WTC11 (cell line): ENCODE measurements at places on chromosomes 1 and 21.

GRCh38 chr1:87785386-87785785 is 456.7 kb downstream of the LMO4 start:
- no peak overlapping the region for H3K27ac ChIP-seq
- H3K36me3 ChIP-seq = no peaks in the 10 kb centered on the region
- no peak for DNase-seq
- peaks cover 22% of the 10 kb centered on the region for H3K4me1 ChIP-seq
- H3K4me3 ChIP-seq = no peak overlapping the region
- no peaks in the 10 kb centered on the region for H3K27me3 ChIP-seq

GRCh38 chr1:167387251-167387910 is 130.9 kb downstream of the CD247 start:
- H3K27me3 ChIP-seq = no peaks in the 10 kb centered on the region
- H3K36me3 ChIP-seq = peaks cover 39% of the 10 kb centered on the region
- no peak overlapping the region for H3K4me3 ChIP-seq
- DNase-seq = no peak
- H3K27ac ChIP-seq = no peak overlapping the region; the same call in 1 of the 2 replicates
- H3K4me1 ChIP-seq = no peaks in the 10 kb centered on the region

DNA sequence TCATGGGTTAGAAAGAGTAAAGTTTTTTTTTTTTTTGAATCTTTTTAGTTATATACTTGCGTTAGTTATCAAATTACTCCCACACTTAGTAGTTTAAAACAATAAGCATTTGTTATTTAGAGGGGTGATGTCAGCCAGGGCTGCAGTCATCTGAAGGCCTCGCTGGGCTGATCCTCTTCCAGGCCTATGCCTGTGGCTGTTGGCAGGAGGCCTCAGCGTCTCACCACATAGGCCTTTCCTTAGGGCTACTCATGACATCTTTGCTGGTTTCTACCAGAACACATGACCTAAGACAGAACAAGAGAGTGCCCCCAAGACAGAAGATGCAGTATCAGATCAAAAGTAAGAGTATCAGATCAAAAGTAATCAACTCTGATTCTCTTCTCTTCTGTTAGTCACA is 167.4 kb downstream of the HHAT start:
- no peak for DNase-seq
- H3K36me3 ChIP-seq = no peaks in the 10 kb centered on the region
- no peak overlapping the region for H3K27ac ChIP-seq
- H3K4me1 ChIP-seq = peaks cover 2% of the 10 kb centered on the region; the same call in 1 of the 2 replicates
- no peaks in the 10 kb centered on the region; the same call in 1 of the 2 replicates for H3K27me3 ChIP-seq

GRCh38 chr1:235049217-235049616 is 79.4 kb downstream of the TOMM20 start:
- H3K27me3 ChIP-seq = no peaks in the 10 kb centered on the region
- no peak overlapping the region for H3K4me3 ChIP-seq
- peaks cover 11% of the 10 kb centered on the region for H3K4me1 ChIP-seq
- no peaks in the 10 kb centered on the region for H3K36me3 ChIP-seq
- no peak overlapping the region for H3K27ac ChIP-seq

GRCh38 chr21:29293495-29293894 is 5.2 kb upstream of the BACH1 start:
- no peak overlapping the region for H3K4me3 ChIP-seq
- peaks cover 25% of the 10 kb centered on the region for H3K4me1 ChIP-seq
- H3K27me3 ChIP-seq = peaks cover 15% of the 10 kb centered on the region
- no peak for DNase-seq
- H3K27ac ChIP-seq = no peak overlapping the region

DNA sequence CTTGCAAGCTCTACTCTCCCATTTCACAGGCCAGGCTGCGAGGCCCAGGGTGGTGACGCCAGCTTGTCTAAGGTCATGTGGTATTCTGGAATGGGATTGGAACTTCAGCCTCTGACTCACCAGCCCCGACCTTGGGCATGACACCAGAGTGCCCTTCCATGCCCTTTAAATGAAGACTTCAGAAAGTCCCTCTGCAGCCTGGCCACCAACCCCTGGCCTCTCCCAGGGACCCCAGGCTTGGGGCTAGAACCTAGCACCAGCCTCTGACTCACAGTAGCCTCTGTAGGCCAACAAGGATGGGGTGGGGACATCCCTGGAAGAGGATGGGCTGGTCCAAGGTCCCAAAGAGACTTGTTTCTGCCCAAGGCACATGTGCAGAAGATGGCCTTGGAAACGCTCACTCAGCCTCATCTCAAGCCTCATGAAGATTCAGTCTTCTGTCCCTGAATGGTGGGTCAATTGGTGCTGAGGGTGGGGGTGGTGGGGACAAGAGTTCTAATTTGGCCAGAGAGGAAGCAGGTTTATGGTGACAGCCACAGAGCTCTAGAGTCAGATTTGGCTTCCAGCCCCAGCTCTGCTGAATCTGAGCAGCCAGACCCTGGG is 36.1 kb upstream of the RUNX3 start:
- no peak overlapping the region for H3K27ac ChIP-seq
- H3K4me3 ChIP-seq = no peak overlapping the region
- no peak for DNase-seq

DNA sequence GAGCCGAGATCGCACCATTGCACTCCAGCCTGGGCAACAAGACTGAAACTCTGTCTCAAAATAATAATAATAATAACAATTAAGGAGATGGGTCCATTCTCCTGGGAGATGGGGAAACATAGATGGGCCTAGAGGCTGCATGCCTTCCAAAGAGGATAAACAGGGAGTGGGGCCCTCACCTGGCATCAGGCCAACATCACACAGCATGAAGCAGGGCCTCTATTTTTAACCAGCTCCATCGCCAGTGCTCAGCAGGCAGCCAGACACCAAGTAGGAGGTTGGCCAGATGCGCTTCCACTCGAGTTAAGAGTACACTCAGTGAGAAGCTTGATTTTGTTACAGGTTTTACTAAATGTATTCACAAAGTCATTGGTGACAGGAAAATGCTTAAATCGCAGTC is 352.0 kb downstream of the RRAGC start:
- peaks cover 40% of the 10 kb centered on the region for H3K4me1 ChIP-seq
- no peaks in the 10 kb centered on the region for H3K27me3 ChIP-seq
- no peak overlapping the region for H3K4me3 ChIP-seq
- no peak for DNase-seq
- H3K27ac ChIP-seq = no peak overlapping the region

DNA sequence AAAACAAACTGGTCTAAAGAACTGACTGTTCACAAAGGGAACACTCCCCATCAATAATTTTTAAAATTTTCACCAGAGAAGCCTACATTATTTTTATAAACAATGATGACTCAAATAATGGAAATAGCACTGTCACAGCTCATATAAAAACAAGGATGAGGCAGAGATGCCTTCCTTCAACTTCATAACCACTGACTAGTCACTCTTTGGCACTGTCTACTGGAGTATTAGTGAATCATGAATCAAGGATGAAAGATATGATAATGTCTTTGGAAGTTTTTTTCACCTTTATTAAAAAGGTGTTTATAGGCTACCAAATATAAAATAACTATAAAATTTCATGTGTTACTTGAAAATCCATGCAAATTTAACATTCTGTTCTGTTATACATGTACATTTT is 316.9 kb downstream of the VAV3 start:
- no peak overlapping the region for H3K4me3 ChIP-seq
- H3K4me1 ChIP-seq = peaks cover 2% of the 10 kb centered on the region
- H3K27me3 ChIP-seq = no peaks in the 10 kb centered on the region
- H3K27ac ChIP-seq = no peak overlapping the region
- no peak for DNase-seq

DNA sequence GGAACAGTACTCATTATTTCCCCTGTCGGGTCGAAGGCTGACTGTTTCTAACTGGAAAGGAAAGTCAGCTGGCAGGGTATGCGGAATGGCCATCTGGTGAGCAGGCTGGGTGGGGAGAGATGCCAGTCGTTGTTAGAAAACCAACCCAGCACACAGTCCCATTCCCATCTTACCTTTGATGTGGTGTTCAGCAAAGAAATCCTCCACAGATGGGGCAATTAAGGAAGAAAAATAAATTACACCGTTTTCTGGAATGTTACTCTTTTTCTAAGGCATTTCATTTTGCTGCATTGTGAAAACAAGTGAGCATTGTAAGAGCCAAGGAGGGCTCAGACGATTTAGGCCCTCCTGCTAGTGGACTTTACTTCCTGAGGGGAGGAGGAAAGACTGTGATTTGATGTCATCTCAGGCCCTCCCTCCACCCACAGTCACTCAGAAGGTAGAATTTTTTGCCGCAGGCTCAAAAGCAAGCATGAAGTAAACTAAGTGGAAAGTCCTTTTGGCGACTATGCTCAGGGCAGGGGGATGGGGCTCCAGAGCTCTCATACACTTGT is at the start of gene SLC16A4:
Gene SLC16A4 (minus strand): TSS at position 335 of the 554 bp plus-strand sequence. CDS start 1,703 bp downstream, outside the sequence.
- no peak for DNase-seq
- peaks cover 13% of the 10 kb centered on the region for H3K36me3 ChIP-seq
- H3K27me3 ChIP-seq = no peaks in the 10 kb centered on the region
- no peak within 1 kb of the TSS for H3K4me3 ChIP-seq
- H3K4me1 ChIP-seq = peaks cover 18% of the 10 kb centered on the region

DNA sequence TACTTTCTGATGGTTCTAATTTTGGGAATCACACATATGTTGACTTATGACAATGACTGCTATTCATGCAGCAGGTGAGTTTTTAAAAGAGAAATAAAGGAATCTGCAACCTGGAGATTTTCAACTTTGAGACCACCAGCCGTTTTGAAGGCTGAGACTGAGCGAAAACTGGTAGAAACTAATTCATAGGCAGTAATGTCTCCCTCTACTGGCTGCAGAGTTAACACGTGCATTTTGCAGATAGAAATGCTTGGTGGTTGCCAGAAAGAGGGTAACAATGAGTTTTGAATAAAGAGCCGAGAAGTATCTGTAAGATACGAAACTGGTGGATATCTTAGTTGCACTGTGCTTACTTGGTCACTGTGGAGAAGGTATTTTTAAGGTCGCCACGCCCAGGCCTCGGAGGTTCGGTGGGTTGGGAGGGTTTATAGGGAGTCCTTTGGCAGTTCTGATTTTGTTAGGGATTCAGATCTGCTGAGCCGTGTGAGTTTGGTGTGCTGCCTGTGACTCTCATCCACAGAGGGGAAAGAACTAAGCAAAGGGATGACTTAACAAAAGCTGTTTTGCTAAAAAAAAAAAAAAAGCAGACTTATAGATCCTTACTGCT is 83.0 kb downstream of the RYR2 start:
- no peak overlapping the region for H3K4me3 ChIP-seq
- no peak for DNase-seq
- H3K4me1 ChIP-seq = peaks cover 7% of the 10 kb centered on the region; the same call in 1 of the 2 replicates

- DNase-seq = no peak
- no peaks in the 10 kb centered on the region for H3K27me3 ChIP-seq
- H3K4me3 ChIP-seq = no peak overlapping the region
- no peaks in the 10 kb centered on the region for H3K36me3 ChIP-seq
Measured at GRCh38 chr1:200626853-200627534, 6.4 kb upstream of the KIF14 start.

GRCh38 chr1:205189131-205189530 is 22.4 kb downstream of the DSTYK start:
- H3K27me3 ChIP-seq = no peaks in the 10 kb centered on the region
- peaks cover 4% of the 10 kb centered on the region; the same call in 1 of the 2 replicates for H3K36me3 ChIP-seq
- peaks cover 71% of the 10 kb centered on the region for H3K4me1 ChIP-seq

DNA sequence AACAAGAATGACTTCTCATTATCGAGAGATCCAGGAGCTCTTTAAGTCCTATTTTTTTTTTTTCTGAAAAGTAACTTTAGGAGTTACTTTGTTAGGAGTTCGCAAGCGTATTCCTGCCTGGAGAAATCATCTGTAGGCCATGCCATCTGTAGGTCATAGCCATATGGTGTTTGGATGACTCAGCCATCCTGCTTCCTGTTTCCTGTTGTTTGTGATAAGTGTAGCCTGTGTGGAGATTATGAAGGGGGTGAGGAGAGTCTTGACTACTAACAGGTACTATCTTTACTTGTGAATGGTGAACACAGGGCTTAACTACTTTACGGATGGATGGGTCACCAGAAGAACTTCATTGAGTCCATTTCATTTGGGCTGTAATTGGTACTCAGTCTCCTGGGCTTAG is 327.2 kb downstream of the PTPRU start:
- no peak overlapping the region for H3K27ac ChIP-seq
- no peak overlapping the region for H3K4me3 ChIP-seq
- no peaks in the 10 kb centered on the region for H3K4me1 ChIP-seq
- H3K36me3 ChIP-seq = peaks cover 20% of the 10 kb centered on the region

- peak; percentile 24 for DNase-seq
- peaks cover 31% of the 10 kb centered on the region for H3K4me1 ChIP-seq
- no peak overlapping the region for H3K27ac ChIP-seq
- H3K36me3 ChIP-seq = no peaks in the 10 kb centered on the region
Measured at GRCh38 chr1:50973875-50974617, 4.0 kb downstream of the CDKN2C start.

- no peak overlapping the region for H3K4me3 ChIP-seq
- peaks cover 15% of the 10 kb centered on the region for H3K4me1 ChIP-seq
- no peaks in the 10 kb centered on the region for H3K36me3 ChIP-seq
- H3K27ac ChIP-seq = no peak overlapping the region
- DNase-seq = no peak
Measured at GRCh38 chr1:38740487-38740886, 119.1 kb downstream of the RRAGC start.
